ENCODE measurements at places on chromosomes 6 and 20. TPM values are rescaled to one million over a fixed set of nuclear protein-coding genes. Genes with fewer than 3 reads are reported as not detected.

DNA sequence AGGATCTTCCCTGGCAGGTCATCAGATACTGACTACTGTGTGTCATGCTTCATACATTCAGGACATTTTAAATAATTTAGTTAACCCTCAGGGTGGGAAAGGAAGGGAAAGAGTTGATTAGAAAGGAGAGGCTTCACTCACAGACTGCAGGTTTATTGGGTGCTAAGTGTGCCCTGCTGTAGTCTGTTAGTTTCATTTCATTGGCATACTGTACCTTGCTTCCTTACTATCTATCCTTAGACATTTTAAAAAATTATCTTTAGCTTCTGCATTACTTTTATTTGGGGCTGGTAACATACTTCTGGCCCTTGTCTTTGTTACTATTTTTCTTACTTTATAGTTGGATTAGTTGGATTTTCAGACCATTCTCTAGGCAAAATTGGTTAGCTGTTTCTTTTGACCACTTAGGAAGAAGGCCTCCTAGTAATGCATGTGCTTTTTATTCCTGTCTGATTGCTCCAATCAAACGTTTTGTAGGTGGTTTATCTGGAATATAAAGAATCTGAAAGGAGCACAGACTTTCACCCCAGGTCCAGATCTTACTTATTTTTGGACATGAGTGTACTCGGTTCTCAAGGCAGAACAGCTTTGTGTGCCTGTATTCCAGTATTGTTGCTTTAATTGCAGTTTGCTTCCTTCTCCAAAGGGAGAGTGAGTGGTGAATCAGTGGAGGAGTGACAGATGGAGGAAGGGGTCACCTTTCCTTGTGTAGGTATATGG, 82.7 kb upstream of the PRDM1 start:
- no peak for DNase-seq

- no peak for DNase-seq
These were observed 103.5 kb downstream of the GJA10 start for GRCh38 chr6:89997456-89998445.

- no peak for DNase-seq
These were observed 57.7 kb upstream of the SMOC2 start for GRCh38 chr6:168383062-168383854.

- no peak for DNase-seq
These were observed 76.3 kb downstream of the MTFR2 start for GRCh38 chr6:136173519-136174507.

GRCh38 chr6:111850295-111850937, 22.8 kb downstream of the FYN start:
- DNase-seq, result no peak

GRCh38 chr6:142802124-142802523, 142.9 kb downstream of the HIVEP2 start:
- DNase-seq, result no peak

GRCh38 chr6:53378208-53378607, 29.5 kb upstream of the ELOVL5 start:
- DNase-seq, result no peak

DNA sequence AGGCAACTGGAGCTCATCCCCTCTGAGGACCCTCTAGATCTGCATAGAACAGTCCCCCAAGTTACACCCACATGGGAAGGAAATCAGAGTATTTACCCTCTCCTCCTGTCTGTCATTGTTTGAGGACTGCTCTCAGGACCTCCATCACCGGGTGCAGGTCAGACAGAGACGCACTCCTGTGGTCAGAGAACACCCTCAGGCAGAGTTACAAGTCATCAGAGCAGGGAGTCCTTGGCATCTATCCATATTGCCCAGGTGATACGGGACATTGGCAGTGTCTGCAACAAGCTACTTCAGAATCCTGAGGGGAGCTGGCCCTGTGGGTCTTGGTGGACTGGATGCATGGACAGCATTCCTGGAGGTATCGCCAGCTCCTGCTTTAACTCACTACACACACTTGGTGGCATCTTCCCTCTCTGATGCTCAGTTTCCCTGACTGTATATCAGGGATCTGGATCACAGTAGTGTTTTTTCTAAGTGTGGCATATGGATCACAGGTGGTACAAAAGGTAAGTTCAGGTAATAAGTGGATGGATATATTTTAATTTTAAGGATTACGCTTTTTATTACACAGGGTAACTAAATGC, 15.1 kb upstream of the ISM1 start:
- DNase-seq, result no peak

DNA sequence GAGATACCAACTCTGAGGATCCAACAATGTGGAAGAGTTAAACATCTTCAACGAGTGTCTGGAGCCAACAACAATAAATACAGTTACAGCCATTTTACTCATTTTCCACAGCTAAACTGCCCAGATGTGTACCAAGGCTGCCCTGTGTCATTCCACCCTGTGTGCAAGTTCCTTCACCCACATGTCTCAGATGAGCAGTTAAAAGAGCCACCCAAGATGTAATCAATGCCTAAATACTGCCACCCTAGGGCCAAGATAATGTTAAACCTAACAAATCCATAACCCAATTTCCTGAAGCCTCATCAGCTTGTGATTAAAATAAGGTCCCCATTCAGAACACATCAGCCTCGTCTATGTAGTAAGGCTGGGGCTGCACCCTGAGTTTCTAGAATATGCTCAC, 59.9 kb downstream of the GMDS start:
- no peak for DNase-seq

GRCh38 chr6:37483917-37484785, 15.5 kb downstream of the CCDC167 start:
- DNase-seq, result no peak

DNA sequence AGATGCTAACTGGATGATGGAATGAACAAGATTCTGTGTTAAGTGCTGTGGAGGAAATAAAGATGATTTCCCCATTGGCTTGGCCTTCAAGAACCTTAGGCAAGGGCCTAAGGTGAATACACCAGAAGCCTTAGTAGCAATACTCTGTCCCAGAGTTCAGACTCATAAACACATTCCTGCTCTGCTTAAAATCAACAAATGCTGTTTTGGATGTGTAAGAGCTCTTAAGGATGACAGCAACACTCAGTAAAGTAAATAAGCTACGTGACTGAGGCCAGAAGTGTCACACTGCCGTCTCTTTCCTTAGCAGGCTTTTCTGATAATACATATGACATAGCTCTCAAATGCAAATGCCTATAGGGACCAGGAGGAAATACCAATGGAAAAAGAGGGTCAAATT, 90.6 kb downstream of the EYA2 start:
- no peak for DNase-seq

DNA sequence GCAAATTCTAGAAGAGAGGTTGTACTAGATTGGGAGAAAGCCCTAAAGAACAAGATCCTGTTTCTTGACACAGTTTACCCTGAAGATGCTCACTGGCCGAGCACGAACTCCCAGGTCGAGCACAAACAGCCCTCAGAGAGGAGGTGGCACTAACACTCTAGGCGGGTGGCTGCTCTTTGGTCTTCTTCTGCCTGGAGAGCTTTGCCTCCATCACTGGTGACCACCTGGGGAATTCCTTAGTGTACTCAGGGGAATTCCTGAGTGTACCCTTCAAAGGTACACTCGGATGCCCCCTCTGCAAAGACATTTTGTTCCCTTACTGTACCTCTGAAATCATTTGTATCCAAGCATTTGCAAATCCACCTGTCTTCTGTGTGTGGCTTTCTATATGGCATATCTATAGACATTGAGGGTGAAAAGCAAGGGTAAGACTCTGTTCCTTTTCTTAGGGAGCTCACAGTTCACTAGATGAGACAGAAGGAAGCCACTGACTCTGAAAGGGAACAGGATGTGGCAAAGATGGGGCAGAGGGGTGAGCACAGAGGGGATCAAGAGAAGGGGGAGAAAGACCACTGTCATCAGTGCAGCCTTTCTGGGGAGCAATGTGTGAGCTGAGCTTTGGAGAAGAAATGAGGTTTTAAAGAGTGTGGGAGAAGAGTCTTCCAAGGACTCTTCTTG, 169.8 kb upstream of the PROKR2 start:
- no peak for DNase-seq

GRCh38 chr6:151630991-151631655, 137.3 kb downstream of the CCDC170 start:
- DNase-seq, result no peak

DNA sequence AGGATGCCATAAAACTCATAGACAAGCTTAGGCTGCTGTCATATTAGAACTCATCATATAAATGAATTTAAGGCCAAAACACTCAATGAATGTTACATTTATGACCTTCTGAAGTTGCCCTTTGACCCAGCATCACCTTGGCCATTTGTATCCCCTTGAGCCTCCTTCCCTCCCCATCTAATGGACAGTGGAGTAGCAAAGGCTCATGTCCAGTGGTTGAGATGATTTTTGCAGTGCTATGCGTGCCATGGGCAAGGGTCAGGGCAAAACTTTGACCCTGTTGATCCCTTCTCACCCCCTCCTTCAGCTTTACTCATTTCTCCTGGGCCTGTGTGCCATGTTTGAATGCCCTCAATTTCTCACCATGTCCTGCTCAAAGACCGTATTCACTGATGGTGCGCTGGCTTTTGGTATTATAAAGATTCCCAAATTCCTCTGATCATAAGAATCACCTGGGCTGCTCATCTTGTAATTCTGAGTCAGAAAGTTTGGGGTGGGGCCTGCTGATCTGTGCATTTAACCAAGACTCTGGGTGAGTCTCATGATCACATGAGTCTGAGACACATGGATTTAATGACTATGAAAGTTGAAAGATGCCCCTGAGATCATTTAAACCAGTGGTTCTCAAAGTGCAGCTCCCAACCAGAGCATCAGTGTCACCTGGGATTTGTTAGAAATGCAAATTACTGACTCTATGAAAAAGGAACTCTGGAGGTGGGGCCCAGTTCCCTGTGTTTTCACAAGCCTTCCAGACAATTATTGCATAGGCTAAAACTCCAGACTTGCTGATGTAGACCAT, 57.5 kb upstream of the IL20RA start:
- no peak for DNase-seq

DNA sequence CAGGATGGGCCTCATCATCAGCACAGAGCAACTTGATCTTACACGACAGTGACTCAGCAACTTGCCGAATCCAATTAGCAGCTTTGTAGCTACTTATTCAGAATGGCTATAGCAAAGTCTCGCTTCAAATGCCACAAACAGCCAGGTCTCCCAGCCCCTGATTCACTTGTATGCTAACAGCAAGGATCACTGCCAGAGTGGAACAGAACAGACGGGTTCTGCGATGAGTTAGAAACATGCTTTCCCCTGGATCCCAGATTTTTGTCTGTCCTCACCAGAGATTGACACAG, 254.4 kb downstream of the NRN1 start:
- no peak for DNase-seq

DNA sequence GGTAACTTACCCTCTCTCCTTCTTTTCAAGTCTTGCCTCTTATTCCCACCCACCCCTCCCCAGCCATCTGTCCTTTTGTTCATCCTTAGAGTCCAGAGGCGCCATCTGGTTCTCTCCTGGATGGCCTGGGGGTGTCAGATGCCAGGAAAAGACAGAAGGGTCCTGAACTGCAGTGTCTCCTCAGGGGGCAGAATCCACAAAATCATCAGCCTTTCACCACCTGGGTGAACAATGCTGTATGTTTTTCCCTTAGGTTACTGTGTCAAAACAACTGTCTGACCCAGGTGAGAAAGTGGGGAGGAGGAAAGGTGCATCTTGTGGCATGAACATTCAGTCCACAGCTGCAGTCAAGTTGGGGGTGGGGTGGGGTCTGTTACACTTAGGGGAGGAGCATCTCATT, 47.9 kb upstream of the FYN start:
- DNase-seq, result no peak

DNA sequence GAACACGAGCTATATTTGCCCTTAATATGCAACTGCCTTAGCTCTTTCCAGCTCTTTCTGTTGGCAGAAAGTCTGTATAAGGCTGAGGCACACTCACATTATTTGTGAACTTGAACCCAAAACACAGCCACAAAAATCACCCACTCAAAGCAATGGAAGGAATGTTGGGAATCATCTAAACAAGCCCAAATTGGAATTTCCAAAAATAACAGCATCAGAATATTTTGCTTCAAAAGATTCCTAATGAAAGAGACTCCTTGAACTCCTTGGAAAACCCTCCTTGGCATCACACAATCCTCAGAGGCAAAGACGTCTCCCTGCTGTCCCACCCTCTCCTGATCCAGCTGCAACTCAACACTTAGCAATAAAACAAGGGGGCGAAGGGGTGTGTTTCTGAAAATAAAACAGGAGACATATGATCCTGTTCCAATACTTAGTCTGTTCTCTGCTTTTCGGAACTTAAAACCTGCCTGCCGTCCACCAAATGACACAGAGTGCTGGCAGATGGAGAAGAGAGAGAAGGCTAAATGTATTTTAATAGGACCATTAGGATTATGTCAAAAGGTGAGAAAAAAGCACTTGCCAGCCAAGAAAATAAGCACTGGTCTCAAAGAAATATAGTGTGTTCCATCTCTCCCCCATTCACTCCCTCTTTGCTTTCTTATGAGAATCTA, 320.7 kb upstream of the JARID2 start:
- peak; percentile 64 for DNase-seq

- DNase-seq, result no peak
These were observed at the start of gene GHRH for GRCh38 chr20:37261714-37262113. Gene GHRH (minus strand): TSS chr20:37261814. CDS start chr20:37256889, 4,925 bp downstream.

GRCh38 chr20:8646033-8646441, 422.9 kb upstream of the PLCB4 start:
- DNase-seq, result no peak

DNA sequence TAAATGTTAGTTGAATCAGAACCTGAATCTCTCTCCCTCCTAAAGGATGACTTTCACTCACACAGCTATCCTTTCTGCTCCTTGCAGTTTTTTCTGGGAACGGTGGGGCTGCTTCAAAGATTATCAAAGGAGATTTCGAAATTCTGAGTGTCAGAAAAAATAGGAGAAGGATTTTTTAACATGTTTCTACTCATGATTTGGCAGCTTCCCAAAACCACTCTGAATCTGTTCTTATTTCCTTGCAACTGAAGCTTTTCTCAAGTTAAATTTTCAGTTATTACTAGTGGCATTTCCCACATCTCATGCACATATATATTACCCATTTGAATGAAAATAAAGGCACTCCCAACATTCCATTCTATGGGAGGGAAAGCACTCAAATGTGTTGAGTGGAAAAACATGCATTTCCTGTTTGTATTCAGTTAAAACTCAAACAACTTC, 123.6 kb downstream of the LCA5 start:
- no peak for DNase-seq

RNF144B gene
- total RNA-seq, result 13.2 TPM

IPCEF1 gene
- total RNA-seq, result 3.0 TPM

GLP1R gene
- total RNA-seq, result 0.58 TPM

OR2H1 gene
- total RNA-seq, result not detected

HDGFL1 gene
- not detected for total RNA-seq

PTPRT gene
- total RNA-seq, result 1.9 TPM
